Brain microvascular endothelial cell (primary cell): ENCODE measurements at places on chromosomes 3 and 15.
A peak's percentile ranks its signal among the peaks of the same experiment; 100 is the strongest.

GRCh38 chr3:186815435-186815834 lies 9.2 kb upstream of the RFC4 start:
- DNase-seq: peak; percentile 47

DNA sequence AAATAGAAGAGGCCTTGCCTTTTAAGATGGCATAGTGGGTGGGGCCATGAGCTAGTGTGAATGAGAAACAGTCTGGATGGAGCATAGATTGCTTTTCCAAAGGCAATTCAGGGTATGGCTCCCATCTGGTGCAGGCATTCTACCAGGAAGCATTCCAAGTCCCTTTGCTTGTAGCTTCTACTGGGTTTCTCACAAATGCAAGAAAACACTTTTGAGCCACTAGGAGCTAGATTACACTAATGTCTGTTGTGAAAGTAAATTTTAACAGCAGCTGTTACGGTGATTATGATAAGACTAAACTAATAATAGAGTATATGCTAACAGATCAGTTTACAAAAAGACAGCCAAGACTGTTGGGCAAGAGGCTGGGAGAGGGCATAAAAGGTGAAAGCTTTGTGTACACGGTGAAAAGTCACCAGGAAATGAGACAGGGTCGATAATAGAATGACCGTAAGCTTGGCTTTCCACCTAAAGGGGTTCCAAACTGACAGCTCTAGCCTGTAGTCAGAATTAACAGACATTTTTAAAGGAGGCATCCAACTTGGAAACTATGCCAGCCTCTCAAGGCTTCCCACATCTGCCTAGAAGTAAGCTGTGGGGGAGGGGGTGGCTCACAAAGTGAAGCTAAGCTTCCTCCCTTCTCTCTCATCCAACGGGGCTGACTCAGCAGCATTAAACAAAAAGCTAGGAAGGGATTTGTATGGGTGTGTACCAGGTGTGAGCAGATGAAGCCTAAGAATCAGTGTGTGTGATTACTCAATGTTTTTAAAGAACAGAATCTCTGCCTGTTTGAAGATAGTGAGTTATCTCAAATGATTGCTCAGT lies 61.1 kb upstream of the GPD1L start:
- no peak for DNase-seq

DNA sequence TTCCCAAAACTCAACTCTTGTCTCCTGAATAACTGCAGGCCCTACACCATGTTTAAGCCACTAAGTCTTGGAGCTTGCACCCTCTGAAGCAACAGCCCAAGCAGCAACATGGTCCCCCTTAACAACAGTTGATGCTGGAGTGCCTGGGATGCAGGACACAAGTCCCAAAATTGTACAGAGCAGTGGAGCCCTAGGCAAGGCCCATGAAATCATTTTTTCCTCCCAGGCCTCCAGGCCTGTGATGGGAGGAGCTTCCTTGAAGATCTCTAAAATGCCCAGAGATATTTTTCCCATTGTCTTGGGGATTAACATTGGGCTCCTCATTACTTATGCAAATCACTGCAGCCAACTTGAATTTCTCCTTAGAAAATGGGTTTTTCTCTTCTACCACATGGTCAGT lies 311.9 kb upstream of the EPHA3 start:
- DNase-seq: no peak

DNA sequence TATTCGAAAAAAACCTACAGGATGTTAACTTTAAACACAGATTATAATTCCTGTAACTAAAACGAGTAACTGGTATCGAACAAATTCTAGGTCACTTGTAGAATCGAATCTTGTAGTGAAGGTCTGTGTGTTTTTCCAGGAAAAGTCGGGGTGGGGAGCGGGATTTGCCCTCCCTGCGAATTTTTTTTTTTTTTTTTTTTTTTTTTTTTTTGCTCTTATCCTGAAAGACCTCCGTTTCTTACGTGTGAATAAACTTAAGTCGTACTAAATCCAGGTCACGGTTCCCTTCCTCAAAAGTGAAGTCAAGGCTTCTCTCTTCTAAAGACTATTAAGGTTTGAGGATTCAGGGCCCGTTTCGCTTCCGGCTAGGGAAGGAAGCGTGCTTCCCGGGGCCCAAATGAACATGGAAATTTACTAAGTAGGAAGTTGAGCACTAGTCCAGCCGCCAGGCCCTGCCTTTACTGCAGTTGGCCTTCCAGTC lies 770 bp downstream of the TBC1D5 start:
- peak; percentile 45 for DNase-seq

- DNase-seq: no peak
Measured at GRCh38 chr3:71215351-71215750, 368.2 kb downstream of the FOXP1 start.

- no peak for DNase-seq
Measured at GRCh38 chr3:146540236-146540635, 4.2 kb downstream of the PLSCR1 start.

- DNase-seq: no peak
Measured at GRCh38 chr15:68639926-68640600, 61.3 kb downstream of the CORO2B start.

DNA sequence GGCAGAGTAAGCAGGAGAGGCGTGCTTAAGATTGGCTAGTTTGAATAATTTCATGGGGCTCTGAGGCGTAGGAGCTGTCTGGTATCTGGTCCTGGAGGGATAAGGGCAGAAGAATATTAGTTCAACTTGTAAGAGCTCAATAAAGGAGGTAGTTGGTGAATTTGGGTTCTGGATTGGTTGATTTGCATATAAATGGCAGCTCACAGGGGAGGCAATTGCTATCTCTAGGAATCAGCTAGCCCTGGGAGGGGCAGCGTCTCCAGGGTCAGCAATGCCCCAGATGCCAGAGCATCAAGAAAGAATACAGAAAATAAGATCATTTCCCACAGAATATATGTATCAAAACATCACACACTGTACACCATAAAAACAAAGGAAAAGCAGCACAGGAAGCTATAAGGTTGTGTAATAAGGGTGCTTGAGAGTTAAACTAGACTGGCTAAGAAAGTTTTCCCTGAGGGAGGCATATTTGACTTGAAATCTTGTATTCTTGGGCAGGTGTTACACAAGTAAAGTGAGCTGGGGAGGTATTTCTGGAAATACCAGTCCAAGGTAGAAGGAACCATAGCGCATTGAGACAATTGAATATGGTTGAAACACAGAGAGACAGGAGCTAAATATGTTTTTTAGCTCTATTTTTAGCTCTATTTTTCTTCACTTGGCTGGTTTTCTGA lies 6.1 kb downstream of the MOBP start:
- no peak for DNase-seq

- no peak for DNase-seq
Measured at GRCh38 chr15:26561896-26562295, 211.0 kb downstream of the GABRB3 start.

- DNase-seq: no peak
Measured at GRCh38 chr3:188253800-188254452, 100.0 kb downstream of the LPP start.

GRCh38 chr15:63195569-63196015 lies 6.2 kb downstream of the RAB8B start:
- DNase-seq: no peak

GRCh38 chr3:39124876-39125840 lies 17.7 kb downstream of the TTC21A start:
- no peak for DNase-seq

DNA sequence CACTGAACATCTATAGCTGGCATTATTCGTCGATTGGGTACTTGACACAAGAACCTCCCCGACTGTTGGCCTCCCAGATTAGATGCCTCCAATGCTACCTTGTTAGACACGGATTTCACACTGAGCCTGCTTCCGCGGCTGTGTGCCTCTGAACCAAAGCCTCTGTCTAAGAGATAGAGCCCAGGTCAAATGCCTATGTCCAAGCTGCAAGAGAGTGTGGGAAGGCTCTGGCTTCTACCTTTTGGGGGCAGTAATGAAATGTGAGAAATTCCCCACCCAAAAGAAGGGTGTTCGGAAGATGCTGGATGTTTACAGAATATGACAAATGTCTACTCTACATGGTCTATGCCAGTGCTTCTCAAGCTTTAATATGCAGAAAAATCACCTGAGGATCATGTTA lies 2.0 kb upstream of the RPUSD2 start:
- no peak for DNase-seq

GRCh38 chr3:106610362-106610959 lies 741.6 kb upstream of the CBLB start:
- no peak for DNase-seq

DNA sequence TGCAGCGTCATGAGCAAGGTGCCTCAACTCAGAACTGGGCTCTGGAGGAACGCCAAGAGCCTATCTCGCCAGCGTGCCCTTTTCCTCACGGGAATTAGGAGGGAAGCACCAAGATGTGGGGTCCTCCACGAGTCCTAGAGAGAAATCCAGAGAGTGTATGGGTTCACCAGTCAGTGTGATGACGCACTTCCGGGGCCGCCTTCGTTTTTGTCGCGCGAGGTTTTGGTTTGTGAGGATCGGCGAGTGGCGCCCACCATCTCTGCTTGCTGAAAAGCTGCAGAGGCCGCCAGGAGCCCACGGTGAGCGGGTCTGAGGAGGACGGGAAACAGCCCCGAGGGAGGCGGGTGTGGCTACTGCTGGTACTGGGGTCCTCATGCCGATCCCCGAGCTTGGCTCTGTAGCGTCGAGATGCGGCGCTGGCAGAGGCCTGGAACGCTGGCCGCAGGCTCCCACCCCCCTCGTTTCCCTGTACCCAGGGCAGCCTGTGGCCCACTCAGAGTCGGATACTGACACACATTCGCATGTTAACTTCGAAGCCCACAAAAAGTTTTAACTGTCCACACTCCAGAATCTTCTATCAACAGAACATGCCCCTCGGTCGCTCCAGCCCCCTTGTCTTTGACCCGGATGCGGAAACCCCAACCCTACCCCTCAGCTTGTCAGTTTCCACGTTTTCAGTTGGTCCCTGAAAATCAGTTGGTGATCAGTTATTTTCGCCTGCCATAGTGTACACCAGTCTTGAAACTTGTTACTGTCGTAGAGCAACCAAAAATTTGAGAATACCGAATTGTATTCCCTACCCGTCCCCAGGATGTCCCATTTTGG lies 30.4 kb downstream of the ZNF662 start:
- peak; percentile 45 for DNase-seq

DNA sequence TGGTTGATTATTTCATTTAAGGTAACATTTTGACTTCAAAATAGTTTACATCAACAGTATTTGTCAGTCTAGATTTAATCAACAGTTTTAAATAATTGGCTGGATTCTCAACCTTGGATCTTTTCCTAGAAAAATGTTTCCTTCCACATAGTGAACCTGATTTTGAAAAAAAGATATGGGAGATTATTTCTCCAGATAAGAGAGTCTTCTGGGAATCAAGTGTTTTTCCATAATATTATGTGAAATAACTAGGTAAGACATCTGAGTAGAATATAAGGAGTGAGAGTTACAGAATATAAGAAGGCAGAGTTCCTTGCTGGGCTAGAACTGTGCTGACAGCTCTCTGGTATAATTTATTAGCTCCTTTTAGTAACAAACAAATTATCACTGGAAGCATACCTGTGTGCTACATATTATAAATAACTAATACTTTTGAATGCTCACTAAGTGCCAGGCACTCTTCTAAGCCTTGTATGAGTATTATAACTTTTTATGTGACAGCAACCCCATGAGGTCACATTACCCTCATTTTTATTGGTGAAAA lies 18.8 kb upstream of the TNFSF10 start:
- no peak for DNase-seq

GRCh38 chr15:81410318-81410753 lies 36.3 kb upstream of the TMC3 start:
- DNase-seq: peak; percentile 57
